ENCODE measurements at places on chromosomes 5 and 9.

DNA sequence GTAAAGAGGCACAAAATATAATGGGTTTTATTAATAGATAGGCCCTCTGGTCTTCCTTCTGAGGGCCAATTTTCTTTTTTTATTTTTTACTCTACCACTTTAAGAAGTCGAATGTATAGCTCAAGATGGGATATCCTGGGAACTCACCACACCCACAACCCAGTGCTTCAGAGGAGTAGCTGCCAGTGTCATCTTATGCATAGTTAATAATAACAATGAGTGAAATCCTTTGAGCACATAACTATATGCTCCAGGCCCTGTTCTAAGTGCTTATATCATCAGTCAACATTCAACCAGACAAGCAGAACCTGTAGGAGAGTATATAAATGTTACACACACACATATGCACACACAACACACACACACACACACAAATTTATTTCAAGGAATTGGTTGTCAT lies 150.3 kb upstream of the ACTBL2 start:
- no peak for DNase-seq

DNA sequence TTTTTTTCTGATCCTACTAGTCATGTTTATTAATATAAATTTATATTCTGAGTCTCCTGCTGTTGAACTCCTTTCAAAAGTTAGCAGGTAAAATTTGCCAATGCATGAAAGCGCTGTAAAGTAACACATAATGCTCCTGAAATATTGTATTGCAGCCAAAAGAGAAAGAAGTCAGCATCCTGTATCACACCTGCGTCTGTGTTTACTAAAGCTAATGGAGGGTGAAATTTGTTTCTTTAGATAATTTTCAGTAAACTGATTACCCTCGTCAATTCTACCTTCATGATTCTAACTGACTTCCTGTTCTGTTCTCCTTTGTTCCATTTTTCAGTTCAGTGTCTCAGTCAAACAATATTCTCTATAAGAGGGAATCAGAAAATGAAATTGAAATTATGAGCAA lies 415.4 kb downstream of the CDH9 start:
- no peak for DNase-seq

GRCh38 chr9:34037626-34038025 lies 11.1 kb downstream of the UBAP2 start:
- no peak for DNase-seq

GRCh38 chr5:171688696-171689495 lies 96.7 kb upstream of the SMIM23 start:
- DNase-seq, result no peak

DNA sequence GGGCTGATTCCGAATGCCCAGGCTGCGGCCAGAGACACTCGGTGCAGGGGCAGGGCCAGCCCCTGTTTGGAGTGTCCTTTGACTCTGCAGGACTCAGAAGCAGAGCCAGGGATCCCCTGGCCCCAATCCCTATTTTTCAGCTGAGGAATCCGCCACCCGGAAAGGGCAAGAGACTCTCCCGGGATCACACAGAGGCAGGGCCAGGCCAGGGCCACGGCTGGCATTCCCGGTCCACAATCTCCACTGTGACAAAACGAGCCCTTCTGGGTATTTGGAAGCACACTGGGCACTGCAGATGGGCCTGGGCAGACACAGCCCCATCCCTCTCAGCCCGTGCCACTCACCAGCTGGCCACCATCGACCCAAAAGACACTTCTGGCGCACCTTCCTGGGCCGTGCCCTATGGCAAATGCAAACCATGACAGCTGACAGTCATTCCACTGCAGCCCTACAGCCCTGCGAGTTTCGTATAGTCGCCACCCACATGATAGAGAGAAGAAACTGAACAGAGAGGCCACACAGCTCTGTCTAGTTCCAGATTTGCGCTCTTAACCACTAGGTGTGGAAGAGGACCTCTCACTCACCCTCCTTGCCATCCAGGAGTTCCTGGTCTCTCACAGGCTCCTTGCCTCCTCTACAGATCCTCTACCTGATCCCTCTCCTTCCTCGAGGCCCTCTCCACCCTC lies 13.3 kb downstream of the NR5A1 start:
- no peak for DNase-seq

GRCh38 chr9:94881940-94882339 lies 155.4 kb downstream of the AOPEP start:
- DNase-seq, result no peak

DNA sequence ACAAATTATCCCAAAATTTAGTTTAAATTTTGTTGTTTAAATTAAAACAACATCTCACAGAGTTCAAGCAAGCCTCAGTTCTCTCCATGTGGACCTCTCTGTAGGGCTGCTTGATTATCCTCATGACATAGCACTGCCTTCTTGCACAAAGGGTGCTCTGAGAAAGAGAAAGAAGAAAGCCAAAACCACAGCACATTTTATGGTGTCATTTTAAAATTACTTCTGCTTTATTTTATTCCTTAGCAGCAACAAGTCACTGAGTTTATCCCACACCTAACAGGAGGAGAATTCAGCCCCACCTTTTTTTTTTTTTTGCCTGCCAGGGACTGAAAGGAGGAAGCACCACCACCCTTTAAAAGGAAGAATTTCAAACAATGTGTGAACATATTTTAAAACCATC lies 12.8 kb upstream of the KCNV2 start:
- DNase-seq, result no peak

GRCh38 chr5:759781-760362 lies 24.7 kb downstream of the ZDHHC11B start:
- no peak for DNase-seq

- no peak for DNase-seq
Measured at GRCh38 chr9:126376311-126377175, 49.9 kb downstream of the MVB12B start.

- DNase-seq, result no peak
Measured at GRCh38 chr9:109452761-109453160, 45.3 kb downstream of the PTPN3 start.
